HTR-8/SVneo (cell line): ENCODE measurements at places on chromosomes 6 and 20.

- no peak for DNase-seq
These were observed 139.3 kb upstream of the PMEPA1 start for GRCh38 chr20:57849121-57849520.

DNA sequence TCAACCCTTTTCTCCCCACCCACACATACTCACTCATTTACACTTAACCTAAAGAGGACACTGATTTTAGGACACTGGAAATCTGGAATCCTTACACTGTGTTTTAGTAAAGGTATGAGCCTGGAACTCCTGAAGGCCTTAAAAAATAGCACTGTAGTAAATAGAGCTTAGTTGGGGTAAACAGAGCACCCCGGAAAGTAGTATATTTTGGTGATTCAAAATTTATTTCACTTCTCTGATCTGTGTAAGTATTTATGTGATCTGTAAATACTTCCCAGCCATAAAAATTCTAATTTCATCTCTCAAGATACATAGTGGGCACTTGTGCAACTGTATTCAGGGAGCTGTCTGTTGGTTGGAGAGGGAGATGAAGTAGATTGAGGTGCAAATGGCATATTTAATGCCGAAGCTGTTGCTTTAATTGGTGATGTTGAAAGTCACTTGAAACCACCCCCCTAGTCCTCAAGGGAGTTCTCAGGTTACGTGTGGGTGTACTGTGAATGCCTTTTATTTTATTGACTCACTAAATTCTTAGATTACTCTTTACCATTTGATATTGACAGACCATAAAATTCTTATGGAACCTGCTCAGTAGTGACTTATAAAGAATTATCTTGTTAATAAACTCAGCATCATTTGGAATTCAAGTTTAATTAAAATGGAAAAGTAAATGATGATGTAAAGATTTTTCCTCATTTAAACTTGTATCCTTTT lies 154.9 kb downstream of the SOX4 start:
- no peak for DNase-seq

GRCh38 chr6:151402228-151402627 lies 10.9 kb upstream of the ZBTB2 start:
- no peak for DNase-seq

- no peak for DNase-seq
These were observed 107.1 kb downstream of the AHI1 start for GRCh38 chr6:135390458-135390857.

DNA sequence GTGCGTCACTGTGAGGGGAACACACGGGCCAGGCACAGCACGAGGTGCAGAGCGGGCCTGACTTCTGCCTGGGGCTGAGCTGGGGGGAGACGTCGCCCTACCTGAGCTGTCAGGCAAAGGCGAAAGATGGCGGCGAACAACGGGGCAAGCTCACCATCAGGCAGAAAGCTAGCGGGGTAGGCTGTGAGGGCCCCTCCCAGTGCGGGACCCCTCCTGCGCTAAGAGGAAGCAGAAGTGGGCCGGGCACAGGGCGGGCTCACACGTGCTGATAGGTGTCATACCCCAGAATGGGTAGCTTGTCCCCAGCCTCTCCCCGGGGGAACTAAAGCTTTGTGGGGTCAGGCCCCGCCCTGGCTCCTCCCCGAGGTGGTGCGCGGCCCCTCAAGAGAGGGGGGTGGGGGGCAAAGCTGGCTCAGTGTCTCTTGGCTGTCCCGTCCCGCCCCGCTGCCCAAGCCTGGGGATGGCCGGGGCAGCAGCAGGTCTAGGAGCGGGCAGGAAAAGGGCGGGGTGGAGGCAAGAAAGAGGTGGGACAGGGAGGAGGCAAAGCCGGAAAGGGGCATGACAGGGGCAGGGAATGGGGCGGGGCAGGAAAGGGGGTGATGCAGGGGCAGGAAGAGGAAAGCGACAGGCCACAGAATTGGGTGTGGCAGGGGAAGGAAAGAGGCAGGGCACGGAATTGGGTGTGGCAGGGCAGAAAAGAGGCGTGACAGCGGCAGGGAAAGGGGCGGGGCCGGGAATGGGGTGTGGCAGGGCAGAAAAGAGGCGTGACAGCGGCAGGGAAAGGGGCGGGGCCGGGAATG lies 14.7 kb downstream of the UCKL1 start:
- no peak for DNase-seq

GRCh38 chr20:55488593-55488992 lies 516.7 kb downstream of the CBLN4 start:
- DNase-seq, result no peak

GRCh38 chr20:582204-582603 lies 27.9 kb downstream of the TCF15 start:
- DNase-seq, result no peak

GRCh38 chr20:43901296-43901695 lies 13.4 kb upstream of the TOX2 start:
- DNase-seq, result no peak

GRCh38 chr20:51634257-51634656 lies 91.7 kb upstream of the NFATC2 start:
- DNase-seq, result no peak

DNA sequence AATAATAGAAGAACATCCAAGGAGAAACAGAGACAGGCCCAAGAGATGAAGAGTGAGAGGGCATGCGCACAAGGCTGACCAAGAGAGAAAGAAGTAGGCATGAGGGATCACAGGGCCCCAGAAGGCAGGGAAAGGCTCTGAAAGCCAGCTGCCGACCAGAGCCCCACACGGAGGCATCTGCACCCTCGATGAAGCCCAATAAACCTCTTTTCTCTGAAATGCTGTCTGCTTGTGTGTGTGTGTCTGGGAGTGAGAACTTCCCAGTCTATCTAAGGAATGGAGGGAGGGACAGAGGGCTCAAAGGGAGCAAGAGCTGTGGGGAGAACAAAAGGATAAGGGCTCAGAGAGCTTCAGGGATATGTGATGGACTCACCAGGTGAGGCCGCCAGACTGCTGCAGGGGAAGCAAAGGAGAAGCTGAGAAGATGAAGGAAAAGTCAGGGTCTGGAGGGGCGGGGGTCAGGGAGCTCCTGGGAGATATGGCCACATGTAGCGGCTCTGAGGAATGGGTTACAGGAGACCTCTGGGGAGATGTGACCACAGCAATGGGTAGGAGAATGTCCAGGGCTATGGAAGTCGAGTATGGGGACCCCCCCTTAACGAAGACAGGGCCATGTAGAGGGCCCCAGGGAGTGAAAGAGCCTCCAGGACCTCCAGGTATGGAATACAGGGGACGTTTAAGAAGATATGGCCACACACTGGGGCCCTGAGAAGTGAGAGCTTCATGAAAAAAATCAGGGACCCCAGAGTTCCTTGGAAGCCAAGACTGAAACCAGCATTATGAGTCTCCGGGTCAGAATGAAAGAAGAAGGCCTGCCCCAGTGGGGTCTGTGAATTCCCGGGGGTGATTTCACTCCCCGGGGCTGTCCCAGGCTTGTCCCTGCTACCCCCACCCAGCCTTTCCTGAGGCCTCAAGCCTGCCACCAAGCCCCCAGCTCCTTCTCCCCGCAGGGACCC lies 981 bp upstream of the TNF start:
- no peak for DNase-seq
